Smooth muscle cell of the brain vasculature (primary cell): ENCODE measurements at places on chromosomes 2 and 18.
A peak's percentile ranks its signal among the peaks of the same experiment; 100 is the strongest.

DNA sequence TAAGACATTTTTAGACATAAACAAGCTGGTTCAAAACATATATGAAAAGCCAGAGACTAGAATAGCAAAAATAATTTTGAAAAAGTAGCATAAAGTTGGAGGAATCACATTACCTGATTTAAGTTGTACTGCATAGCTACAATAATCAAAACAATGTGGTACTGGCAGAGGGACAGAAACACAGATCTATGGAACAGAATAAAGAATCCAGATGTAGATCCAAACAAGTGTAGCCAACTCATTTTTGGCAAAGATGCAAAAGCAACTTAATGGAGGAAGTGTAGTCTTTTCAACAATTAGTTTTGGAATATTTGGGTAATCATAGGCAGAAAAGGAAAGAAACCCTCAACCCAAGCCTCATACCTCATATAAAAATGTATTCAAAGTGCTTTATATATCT, 278.7 kb upstream of the ZNF521 start:
- no peak for DNase-seq

GRCh38 chr18:59681521-59682004, 15.7 kb downstream of the CCBE1 start:
- no peak for DNase-seq

GRCh38 chr2:163812926-163813520, 77.2 kb upstream of the FIGN start:
- DNase-seq: no peak

DNA sequence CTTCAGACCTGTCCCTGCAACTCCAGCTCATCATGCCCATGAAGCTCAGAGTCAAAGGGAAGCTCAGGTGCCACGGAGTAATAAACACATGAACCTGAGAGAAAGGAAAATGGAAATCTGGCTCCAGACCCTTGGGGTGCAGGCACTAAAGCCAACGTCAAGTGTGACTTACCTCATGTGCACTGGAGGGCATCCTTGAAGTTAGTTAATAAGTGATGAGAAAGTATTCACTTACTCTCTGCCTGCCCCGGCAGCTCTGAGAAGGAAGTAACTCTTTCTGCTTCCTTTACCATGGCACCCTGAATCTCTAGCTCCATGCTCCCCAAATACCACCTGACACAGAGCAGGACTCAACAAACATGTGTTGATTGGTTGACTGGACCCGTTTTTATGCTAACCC, 21.4 kb upstream of the AGAP1 start:
- DNase-seq: no peak

DNA sequence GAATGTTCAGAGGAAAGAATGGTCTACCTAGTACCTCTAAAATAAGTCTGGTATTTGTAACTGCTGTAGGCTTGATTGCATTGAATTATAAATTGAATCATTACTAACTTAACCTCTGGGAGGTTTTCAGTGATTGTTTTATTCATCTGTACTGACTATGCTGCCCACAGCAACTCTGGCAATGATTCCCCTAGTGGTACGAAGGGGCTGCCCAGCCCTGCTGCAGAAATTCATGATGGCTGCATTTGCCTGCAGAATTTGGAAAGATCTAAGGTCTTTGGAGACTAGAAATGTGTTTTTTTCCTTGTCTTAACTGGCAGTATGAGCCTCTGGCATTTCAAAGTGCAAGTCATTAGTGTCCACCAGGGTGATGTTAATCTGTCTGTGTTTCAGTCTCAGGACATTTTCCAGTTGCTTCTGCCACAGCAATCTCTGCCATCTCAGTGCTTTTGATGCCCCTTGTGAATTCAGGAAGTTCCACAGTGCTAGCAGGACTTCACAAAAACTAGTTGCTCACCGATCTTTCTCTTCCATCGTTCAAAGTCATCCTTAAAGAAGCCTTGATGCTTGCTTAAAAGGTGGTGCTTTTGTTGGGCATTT, 13.4 kb upstream of the LRPPRC start:
- DNase-seq: no peak

DNA sequence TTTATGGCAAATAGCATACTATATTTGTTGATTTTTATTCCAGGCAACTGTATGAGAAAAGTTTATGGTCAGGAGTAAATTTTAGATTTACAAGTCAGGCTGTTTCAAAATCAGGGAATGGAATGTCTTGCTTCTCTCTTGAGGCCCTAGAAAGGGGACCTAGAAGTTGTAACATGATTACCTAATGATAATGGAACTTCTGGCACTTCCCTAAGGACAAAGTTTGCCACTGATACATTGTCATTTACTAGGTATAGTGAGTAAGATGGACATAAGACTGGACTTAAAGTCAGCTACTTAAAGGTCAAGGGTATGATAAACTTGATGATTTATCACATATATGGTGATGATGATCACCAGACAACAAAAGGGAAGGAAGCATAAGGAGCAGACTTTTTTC, 103.3 kb upstream of the VRK2 start:
- DNase-seq: no peak

- DNase-seq: no peak
Observed at GRCh38 chr2:44560352-44560751, 198.6 kb downstream of the CAMKMT start.

GRCh38 chr2:75390169-75390568, 170.6 kb downstream of the EVA1A start:
- no peak for DNase-seq

GRCh38 chr2:42652086-42652485, 83.7 kb downstream of the MTA3 start:
- no peak for DNase-seq

DNA sequence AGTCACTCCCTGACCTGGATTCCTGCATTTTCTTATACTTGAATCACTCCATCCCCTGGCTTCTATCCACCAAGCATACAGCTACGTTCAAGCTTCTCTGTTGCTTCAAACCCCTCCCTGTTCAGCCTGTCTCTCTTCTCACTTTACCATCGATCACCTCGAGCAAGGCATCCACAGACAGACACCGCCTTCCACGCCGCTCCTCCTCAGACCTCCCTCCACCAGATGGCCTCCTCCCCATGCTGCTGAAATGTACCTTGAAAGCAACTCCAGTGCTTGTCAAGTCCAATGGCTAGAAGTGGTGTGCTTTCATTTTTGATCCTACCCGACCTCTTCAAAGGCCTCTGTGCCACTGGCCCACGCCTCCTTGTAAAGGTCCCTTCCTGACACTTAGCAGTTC, 131.3 kb upstream of the ACAA2 start:
- DNase-seq: no peak

GRCh38 chr2:47782381-47782670, 619 bp upstream of the MSH6 start:
- no peak for DNase-seq

DNA sequence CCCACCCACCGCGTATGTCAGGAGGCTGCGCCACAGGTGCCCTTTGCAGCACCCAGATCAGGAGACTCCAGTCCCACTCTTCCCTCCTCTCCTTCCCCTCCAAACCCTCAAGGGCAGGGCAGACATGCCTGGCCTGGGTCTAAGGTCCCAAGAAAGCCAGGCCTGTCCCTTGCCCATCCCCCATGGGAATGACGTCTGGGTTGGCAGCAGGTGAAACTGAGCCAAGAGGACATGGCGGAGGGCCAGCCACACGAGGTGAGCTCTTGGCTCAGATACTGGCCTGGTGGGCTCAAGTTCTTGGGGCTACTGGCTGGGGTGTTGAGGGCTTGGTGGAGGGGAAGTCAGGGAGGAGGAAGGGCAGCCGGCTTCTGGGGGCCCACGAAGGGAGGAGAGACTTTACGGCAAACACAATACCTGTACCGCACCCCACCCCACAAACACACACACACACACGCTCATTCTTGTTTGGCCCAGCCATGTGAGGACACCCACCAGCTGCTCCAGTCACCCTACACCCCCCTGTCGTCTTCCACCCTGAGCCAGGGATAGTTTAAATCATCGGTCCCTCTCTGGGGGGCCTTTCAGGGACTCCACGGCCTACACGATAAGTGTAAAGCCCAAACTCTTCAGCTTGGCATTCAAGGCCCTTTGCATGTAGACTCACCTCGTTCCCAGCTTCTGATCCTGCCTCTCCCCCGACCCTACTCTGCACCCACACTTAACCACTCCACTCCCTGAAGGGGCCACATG, 24.1 kb upstream of the TNS1 start:
- DNase-seq: no peak

DNA sequence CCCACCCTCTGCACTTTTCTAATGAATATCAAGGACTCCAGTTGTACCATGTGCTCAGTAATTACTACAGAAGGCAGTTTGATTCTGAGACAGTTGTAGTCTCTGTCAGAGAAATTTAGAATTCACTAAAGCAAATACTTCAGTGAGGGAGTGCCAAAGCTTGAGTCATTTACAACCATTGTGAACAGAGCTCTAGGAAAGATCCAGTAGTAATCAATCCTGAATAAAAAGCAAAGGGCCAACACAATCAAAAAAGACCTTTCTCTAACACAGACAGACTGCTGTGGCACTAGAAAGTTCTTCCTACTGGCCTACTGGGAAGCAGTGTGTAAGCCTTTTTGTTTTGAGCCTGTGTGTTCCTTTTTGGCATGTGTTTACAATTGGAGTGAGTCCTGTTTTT, 135.6 kb upstream of the UNC80 start:
- DNase-seq: no peak

DNA sequence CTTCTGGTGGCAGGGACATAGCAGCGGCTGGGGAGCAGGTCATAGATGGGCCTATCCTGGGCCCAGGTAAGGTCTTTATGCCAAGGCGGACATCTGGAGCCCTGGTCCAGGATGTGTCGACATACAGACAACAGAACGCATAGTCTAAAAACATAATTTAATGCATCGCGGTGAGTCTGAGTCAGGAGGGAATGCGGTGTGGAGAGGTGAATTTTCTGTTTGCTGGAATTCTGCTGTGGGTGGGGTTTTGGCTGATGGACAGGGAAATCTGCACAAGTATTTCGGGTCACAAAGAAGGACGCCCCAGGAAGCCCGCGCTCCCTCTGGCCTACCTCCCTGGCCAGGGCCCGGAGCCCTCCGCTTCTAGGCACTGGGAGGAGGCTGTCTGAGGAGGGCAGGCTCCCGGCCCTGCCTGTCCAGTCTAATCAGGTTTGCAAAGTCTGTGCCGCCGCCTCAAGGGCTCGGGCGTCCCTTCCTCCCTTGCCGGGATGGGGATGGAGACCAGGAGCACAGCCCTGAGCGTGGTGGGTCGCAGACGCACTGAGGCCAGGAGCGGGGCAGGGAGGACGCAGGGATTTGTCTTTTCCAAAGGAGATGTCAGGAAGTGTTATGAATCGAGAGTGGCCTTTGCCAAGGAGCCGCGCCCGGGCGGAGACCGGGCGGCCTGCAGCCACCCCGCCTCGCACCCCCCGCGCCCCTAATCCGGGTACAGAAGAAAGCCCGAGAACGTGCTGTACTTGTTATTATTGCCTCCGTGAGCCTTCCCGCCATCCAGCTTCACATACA, 2.3 kb downstream of the C1QL2 start:
- no peak for DNase-seq

- no peak for DNase-seq
Observed at GRCh38 chr2:169771021-169771420, 27.6 kb upstream of the SSB start.

GRCh38 chr2:227482638-227483340, 10.8 kb downstream of the AGFG1 start:
- DNase-seq: no peak

- DNase-seq: no peak
Observed at GRCh38 chr2:109284826-109285225, 155.8 kb downstream of the SH3RF3 start.

- no peak for DNase-seq
Observed at GRCh38 chr2:172094294-172095145, 8.2 kb downstream of the DLX2 start.

DNA sequence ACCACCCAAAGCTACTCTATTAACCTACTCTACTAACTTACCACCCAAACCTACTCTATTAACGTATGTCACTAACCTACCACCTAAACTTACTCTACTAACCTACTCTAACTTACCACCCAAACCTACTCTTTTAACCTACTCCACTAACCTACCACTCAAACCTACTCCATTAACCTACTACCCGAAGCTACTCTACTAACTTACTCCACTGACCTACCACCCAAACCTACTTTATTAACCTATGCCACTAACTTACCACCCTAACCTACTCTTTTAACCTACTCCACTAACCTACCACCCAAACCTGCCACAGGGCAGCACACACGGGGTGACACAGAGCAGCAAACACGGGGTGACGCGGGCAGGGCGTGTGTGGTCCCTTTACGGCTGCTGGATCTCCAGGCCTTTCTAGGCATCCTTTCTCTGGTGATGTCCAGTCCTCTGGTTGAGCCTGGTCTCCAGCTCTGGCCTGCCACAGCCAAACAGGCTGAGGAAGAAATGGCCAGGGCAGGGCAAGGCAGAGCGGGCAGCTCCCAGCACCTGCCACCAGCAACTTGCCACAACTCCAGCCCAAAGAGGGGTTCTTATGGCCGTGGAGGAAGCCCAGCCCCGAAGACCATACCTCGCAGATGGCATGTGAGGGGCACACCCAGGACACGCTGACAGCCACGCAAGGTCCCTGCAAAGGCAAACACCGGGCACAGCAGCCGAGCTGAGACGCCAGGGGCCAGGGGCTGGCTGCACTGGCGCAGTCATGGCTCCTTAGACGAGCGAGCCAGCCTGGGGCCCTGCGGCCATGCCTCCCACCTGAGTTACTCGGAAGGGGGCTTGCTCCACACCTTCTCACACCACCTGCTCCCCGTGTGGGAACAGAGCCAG, 25.7 kb downstream of the PXDN start:
- DNase-seq: no peak

DNA sequence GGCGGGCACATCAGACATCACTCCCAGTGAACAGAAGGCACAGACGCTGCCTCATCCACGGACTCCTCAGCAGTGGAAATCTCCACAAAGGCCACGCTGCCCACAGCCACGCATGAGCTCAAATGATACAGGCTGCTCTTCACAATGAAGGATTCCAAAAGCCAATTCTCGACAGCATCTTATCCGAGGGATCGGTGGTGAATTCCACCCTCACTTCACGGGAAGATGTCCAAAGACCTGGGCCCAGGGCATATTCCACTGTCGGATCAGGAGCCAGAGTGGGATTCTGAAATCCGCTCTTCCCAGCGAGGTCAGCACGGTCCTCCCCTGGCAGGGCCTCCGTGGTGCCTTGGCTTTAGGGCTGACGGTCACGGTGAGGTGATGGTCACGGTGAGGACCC, 55.8 kb downstream of the EIPR1 start:
- no peak for DNase-seq

- DNase-seq: no peak
Observed at GRCh38 chr2:165197346-165197745, 6.5 kb downstream of the SCN3A start.

GRCh38 chr2:168781191-168781817, 21.1 kb upstream of the NOSTRIN start:
- no peak for DNase-seq

DNA sequence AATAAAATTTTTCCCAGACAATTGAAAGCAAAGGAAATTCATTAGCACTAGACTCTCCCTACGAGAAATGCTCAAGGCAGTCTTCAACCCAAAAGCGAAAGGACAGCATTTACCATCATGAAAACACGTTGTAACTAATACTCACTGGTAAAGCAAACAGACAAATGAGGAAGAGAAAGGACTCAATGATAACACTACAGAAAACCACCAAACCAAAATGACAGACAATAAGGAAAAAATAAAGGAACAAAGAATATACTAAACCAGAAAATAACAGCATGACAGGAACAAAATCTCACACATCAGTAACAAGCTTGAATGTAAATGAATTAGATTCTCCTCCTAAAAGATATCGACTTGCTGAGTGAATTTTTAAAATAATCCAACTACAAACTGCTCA, 190.7 kb downstream of the NOL4 start:
- DNase-seq: no peak

- no peak for DNase-seq
Observed at GRCh38 chr2:223952280-223952968, 4.8 kb upstream of the MRPL44 start.

- DNase-seq: peak; percentile 28
Observed at GRCh38 chr2:203280428-203281064, 41.7 kb downstream of the CYP20A1 start.

- no peak for DNase-seq
Observed at GRCh38 chr2:100145893-100146656, 3.7 kb upstream of the AFF3 start.
